Aortic smooth muscle cell (primary cell): ENCODE measurements at places on chromosomes 1 and 21. TPM values are rescaled to one million over a fixed set of nuclear protein-coding genes. Genes with fewer than 3 reads are reported as not detected.

SAMD11 gene
- 0.62 and 1.1 TPM in 2 replicates for total RNA-seq

PBX1 gene
- 53.0 and 60.5 TPM in 2 replicates for total RNA-seq

S100A3 gene
- 8.1 and 13.3 TPM in 2 replicates for total RNA-seq

HCRTR1 gene
- total RNA-seq: 0.26 TPM in 1 of 2 replicates, not detected in the other

TARBP1 gene
- 19.7 and 22.1 TPM in 2 replicates for total RNA-seq

FOXD2 gene
- 0.66 and 0.68 TPM in 2 replicates for total RNA-seq

LRRN2 gene
- not detected in 2 replicates for total RNA-seq

TAS1R1 gene
- 0.40 and 0.44 TPM in 2 replicates for total RNA-seq

LCE2B gene
- not detected in 2 replicates for total RNA-seq

SLAMF9 gene
- total RNA-seq: 0.44 and 1.2 TPM in 2 replicates

TACSTD2 gene
- not detected in 2 replicates for total RNA-seq

TMPRSS15 gene
- under 0.01 and 0.06 TPM in 2 replicates for total RNA-seq

AKNAD1 gene
- total RNA-seq: 0.56 TPM in 1 of 2 replicates, not detected in the other

CD1E gene
- not detected in 2 replicates for total RNA-seq

MCL1 gene
- 265 and 309 TPM in 2 replicates for total RNA-seq

UBL4B gene
- not detected in 2 replicates for total RNA-seq

TMPRSS3 gene
- not detected in 2 replicates for total RNA-seq

TXNDC12 gene
- total RNA-seq: 22.5 and 22.9 TPM in 2 replicates

DUSP23 gene
- total RNA-seq: 19.6 and 20.9 TPM in 2 replicates

FCRL4 gene
- total RNA-seq: not detected in 2 replicates

TSSK3 gene
- total RNA-seq: 0.40 and 1.7 TPM in 2 replicates

KCNJ9 gene
- under 0.01 and 0.06 TPM in 2 replicates for total RNA-seq

F13B gene
- total RNA-seq: not detected in 2 replicates

NFASC gene
- total RNA-seq: 14.3 and 15.7 TPM in 2 replicates

SNX7 gene
- total RNA-seq: 49.5 and 56.6 TPM in 2 replicates

OR2L2 gene
- total RNA-seq: under 0.01 TPM in 2 replicates

WNT4 gene
- under 0.01 TPM in 1 of 2 replicates, not detected in the other for total RNA-seq

LAPTM5 gene
- total RNA-seq: 0.44 and 1.3 TPM in 2 replicates
